ENCODE measurements at places on chromosomes 2 and 18. TPM values are rescaled to one million over a fixed set of nuclear protein-coding genes. Genes with fewer than 3 reads are reported as not detected.
A peak's percentile ranks its signal among the peaks of the same experiment; 100 is the strongest.

DHX57 gene
- 5.2 TPM for total RNA-seq

DNA sequence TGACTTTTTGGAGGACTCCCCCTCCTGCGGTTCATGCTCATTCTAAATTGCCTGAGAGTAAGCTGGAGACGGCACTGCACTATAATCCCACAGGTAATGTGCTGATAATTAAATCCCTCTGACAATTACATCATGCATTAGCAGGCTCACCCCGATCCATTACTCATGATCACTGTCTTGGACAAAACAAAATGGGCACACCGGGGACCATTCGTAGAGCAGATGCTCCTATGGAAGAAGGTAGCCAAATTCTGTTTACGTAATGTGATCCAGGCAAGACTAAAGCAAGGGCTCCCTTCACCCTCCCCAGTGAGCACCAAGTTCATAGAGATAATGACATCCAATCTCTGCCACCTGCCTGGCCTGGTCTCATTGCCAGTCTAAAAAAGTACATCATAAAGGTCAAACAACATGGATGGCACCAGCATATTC lies 657.1 kb upstream of the SOX11 start:
- DNase-seq: no peak
- no peaks in the 10 kb centered on the region for H3K36me3 ChIP-seq
- no peaks in the 10 kb centered on the region for H3K4me1 ChIP-seq
- no peak overlapping the region for H3K4me3 ChIP-seq
- no peaks in the 10 kb centered on the region for H3K27me3 ChIP-seq

DNA sequence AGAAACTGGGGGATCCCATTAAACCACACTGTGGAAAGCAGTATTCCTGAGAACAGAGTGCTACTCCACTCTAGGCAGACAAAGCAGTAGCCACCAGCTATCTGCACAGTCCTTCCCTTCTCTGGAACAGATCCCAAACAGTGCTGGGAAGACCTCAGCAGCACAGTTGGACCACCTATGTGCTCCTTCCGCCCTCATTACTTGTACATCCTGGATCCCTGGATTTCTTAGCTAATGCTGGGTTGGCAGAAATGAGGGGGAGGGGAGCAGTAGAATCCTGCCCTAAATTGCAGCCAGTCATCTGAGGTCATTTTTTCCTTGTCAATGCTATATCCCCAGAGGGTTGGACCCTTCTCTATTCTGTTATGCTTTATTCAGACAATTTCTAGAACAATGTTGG lies 13.8 kb upstream of the MALT1 start:
- H3K4me1 ChIP-seq: no peaks in the 10 kb centered on the region
- no peak for DNase-seq
- H3K27me3 ChIP-seq: no peaks in the 10 kb centered on the region
- H3K27ac ChIP-seq: no peak overlapping the region

EFEMP1 gene
- 3.0 TPM for total RNA-seq

FABP1 gene
- 1,613 TPM for total RNA-seq

NLRC4 gene
- total RNA-seq: 0.56 TPM

DNA sequence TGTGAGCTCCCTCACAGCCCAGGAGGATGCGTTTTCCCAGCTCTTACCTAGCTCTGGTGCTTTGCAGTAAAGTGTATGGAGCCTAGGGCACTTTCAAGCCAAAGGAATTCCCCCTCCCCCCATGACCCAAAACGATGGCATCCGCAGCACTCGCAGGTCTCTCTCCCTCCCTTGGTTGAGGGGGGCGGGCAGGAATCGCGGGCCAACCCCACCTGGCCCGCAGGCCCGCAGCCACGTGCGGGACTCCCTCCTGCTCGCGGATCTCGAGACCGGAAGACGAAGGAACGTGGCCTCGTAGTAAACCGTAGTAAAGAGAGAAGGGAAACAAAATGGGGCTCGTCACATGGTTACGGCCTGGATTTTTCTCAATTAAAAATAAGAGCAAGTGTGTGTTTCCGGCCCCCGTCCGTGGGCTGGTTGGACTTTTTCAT lies 8.5 kb downstream of the IRS1 start:
- no peaks in the 10 kb centered on the region for H3K4me1 ChIP-seq
- no peaks in the 10 kb centered on the region for H3K27me3 ChIP-seq
- peak overlapping the region; percentile 82 for H3K27ac ChIP-seq
- no peak for DNase-seq
- no peaks in the 10 kb centered on the region for H3K36me3 ChIP-seq
- H3K4me3 ChIP-seq: peak overlapping the region; percentile 73

DLGAP1 gene
- not detected for total RNA-seq

CCDC93 gene
- 12.5 TPM for total RNA-seq

CIB4 gene
- not detected for total RNA-seq

DNA sequence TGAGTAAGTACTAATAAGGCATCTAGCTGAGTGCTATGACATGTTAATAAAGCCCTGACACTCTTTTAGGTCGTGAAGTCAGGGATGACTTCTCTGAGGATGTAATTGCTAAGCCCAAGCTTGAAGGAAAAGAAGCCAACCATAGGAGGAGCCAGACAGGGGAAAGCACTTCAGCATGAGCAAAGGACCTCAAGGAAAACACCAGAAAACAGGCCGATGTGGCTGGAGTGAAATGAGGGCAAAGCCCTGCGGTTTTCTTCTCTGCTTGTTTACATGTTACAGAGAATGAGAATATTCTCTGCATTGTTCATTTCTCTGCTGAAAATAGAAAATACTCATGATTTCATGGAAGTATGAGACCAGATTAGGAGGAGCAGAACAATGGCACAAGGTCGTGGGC lies 112.5 kb upstream of the ARHGAP28 start:
- no peak for DNase-seq
- H3K27ac ChIP-seq: no peak overlapping the region
- no peak overlapping the region for H3K4me3 ChIP-seq
- H3K36me3 ChIP-seq: no peaks in the 10 kb centered on the region

GRCh38 chr2:56801214-56801613 lies 617.4 kb downstream of the CCDC85A start:
- no peaks in the 10 kb centered on the region for H3K4me1 ChIP-seq
- H3K27ac ChIP-seq: peak overlapping the region; percentile 19
- no peaks in the 10 kb centered on the region for H3K36me3 ChIP-seq
- H3K4me3 ChIP-seq: no peak overlapping the region
- no peak for DNase-seq
- H3K27me3 ChIP-seq: no peaks in the 10 kb centered on the region

DNA sequence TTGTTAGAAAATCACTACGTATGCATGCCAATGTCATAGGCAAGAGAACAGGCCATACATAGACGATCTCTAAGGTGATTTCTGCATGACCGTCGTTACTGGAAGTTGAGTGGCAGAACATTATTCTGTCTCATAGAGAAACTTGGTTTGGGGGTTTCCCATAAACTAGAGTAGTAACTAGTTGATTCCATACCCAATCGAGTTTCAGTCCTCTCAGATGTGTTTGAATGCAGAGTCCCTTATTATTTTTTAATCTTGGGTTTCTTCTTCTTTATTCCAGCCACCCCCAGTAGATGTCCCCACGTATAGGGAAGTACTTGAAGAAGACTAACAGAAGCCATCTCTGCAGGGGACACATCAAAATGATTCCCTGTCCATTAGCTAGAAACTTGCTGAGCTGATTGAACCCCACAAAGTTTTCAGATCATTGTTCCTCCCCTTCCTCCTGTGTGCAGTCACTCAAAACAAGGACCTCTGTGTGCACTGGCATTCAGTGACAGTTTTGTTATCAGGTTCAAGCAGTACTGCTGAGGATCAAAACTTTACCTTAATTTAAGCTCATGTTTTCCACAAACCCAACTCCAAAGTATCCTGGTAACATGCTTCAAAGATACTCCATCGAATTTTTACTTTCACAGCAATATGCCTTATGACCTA lies 68.4 kb upstream of the CDCA7 start:
- no peaks in the 10 kb centered on the region for H3K27me3 ChIP-seq
- H3K4me1 ChIP-seq: no peaks in the 10 kb centered on the region
- H3K27ac ChIP-seq: no peak overlapping the region
- no peak for DNase-seq

DNA sequence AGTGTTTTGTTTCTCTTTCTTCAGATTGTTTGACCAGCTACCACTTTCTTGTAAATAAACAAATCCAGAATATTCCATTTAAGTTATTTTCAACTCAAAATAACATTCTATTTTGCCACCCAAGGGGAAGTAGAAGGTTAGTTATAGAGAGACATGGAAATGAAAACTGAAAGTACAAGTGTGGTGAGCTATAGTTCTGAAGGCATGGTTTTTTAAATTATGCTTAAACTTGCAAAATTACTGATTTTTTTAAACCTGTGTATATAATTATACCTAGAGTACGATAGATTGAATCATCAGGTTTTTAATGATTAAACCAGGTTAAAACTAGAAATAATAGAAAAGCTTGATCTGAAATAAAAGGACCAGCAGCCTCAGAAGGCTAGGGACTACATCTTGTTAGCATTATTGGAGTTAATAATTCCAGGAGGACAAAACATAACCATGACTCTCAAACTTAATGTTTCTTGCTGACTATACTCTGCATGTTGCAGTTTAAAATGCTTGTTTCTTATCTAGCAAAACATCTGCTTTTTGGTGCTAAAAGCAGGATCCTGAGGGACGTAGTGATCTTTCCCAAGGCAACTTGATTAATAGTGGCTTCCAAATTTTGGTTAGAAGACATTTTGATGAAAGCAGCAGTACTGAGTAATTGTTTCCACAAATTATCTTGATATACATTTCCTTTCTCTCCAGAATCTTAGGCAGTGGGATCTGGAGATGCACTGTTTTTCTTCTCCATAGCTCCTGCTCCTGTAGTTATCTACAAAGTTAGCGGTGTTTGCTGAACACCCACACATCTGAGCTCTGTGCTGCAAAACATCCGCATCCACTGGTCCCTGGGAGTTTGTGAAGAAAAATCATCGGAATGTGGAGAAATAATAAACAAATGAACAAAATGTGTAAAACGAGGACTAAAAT lies 327.2 kb upstream of the PKDCC start:
- DNase-seq: no peak
- peak overlapping the region; percentile 26 for H3K4me3 ChIP-seq
- no peaks in the 10 kb centered on the region for H3K27me3 ChIP-seq

LYG2 gene
- total RNA-seq: not detected

DNA sequence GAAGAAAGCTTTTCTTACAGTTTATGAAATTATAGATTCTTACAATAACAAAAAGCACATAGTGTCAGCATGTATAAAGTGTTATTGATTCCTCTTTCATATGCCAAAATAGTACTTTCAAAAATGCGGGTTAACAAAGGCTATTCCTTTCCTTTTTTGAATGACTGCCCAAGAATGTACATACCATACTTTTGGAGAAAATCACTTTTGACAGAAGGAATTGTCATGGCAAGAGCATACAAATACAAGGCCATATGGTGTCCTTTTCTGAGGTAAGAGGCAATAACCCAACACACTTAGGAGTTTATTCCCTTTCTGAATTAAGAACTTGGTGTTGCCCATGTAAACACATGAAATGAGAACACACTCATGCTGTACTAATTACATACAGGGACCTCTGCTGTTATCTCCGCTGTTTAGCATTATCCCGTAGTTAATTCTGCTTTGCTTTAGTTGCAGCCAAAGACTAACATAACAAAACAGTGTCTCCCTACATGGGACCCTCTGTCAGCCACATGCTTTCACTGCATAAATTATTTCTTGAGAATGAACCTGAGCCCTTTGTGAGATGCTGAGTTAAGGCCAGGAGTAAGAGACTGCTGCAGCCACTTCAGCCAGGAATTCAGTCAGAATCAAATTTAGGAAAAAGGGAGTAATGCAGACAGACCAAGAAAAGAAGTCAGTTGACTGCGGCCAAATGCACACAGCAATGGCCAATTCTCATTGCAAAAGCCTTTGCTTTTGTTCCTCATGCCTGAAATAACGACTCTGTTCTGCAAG lies 67.0 kb downstream of the CDH2 start:
- peaks cover 10% of the 10 kb centered on the region for H3K4me1 ChIP-seq
- H3K27ac ChIP-seq: no peak overlapping the region
- H3K4me3 ChIP-seq: no peak overlapping the region
- H3K36me3 ChIP-seq: no peaks in the 10 kb centered on the region
- no peaks in the 10 kb centered on the region for H3K27me3 ChIP-seq

SERPINB4 gene
- total RNA-seq: not detected

DNA sequence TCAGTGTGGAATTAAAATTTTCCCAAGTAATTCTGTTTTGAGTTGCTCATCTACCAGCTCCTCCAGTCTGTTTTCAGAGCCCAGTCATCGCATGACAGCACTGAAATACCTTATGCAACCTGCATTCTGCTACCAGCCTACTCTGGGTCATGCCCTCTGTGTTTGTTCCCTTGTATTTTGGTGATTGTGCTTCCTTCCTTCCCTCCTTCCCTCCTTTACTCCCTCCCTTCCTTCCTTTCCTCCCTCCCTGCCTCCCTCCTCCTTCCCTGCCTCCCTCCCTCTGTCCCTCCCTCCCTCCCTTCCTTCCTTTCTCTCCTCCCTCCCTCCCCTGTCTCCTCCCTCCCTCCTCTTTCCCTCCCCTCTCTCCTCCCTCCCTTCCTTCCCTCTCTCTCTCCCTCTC lies 289.6 kb downstream of the CDH2 start:
- no peak overlapping the region for H3K4me3 ChIP-seq
- DNase-seq: no peak
- H3K4me1 ChIP-seq: no peaks in the 10 kb centered on the region
- H3K27me3 ChIP-seq: no peaks in the 10 kb centered on the region
- H3K36me3 ChIP-seq: no peaks in the 10 kb centered on the region

DNA sequence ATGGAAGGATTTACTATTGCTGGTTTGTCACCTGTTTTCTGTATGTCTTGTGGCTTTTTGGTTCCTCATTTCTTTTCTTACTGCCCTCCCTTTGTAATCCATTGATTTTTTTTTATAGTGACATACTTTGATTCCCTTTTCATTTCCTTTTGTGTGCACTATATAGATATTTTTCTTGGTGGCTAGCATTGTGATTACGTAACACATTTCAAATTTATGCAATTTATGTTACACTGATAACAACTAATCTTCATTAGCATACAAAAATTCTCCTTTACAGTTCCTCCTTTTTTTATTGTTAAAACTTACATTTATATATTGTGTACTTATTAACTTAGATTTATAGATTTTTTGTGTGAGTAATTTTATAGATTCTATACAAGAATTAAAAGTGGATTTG lies 80.6 kb downstream of the OTX1 start:
- no peak overlapping the region for H3K4me3 ChIP-seq
- no peaks in the 10 kb centered on the region for H3K4me1 ChIP-seq
- H3K27ac ChIP-seq: no peak overlapping the region

TTC31 gene
- total RNA-seq: 14.5 TPM
